ENCODE measurements at places on chromosomes 3 and 15.

GRCh38 chr3:107239703-107240102 lies 137.5 kb upstream of the CCDC54 start:
- DNase-seq = no peak

DNA sequence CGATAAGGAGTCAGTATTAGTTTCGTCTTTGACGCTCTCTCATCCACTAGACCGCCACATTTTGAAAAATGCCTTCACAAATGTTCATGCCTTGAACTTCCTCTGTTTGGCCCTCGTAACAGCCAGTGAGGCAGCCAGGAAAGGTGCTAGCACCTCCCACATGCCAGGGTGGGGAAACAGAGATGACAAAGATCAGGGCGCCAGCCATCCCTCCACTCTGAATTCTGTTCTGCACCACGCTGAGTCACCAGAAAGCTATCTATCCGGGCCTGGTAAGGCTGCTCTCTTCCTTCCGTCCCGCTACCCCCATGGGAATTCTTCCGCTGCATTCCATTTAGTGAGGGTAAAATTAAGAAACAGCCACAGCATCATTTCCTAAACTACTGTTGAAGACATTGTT lies 31.3 kb upstream of the BCL2L10 start:
- DNase-seq = no peak

- DNase-seq = no peak
Measured at GRCh38 chr3:39501968-39502837, 34.7 kb downstream of the MOBP start.

- DNase-seq = no peak
Measured at GRCh38 chr15:88803241-88803919, at the start of gene ACAN. ACAN (plus strand) TSS chr15:88803436; CDS start chr15:88836207, 32,771 bp downstream.

GRCh38 chr3:64575211-64575844 lies 112.5 kb downstream of the ADAMTS9 start:
- no peak for DNase-seq

DNA sequence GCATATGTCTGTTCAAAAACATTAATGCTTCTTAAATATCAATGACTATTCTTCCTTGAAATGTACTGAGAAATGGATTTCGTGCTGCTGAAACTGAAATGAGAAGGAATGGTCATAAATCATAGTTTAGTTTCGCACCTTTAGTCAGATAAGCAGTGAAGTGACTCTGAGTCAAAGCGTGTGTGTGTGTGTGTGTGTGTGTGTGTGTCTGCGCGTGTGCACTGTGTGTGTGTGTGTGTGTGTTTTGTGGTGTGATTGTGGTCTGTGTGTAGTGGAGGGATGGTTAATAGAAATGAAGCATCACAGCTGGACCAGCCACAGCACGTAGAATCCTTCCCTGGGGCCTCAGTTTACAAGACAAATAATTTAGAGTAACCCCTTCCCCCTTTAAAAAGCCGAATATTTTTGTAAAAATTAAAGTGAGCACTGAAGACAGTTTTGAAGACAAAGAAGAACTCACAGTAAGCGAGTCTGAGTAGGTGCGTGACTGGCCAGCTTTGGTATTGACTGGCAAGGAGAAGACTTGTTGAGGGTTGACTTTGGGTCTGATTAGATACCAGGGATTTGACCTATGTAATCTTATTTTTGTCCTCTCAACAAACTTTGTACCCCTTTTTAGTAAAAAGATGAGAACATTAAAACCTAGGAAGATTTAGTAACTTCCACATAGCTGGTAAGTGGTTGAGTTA lies 202.0 kb upstream of the IL12A start:
- DNase-seq = no peak

GRCh38 chr15:89790206-89790605 lies 14.1 kb downstream of the MESP2 start:
- DNase-seq = no peak

GRCh38 chr15:27668471-27669220 lies 430.5 kb downstream of the OCA2 start:
- no peak for DNase-seq

DNA sequence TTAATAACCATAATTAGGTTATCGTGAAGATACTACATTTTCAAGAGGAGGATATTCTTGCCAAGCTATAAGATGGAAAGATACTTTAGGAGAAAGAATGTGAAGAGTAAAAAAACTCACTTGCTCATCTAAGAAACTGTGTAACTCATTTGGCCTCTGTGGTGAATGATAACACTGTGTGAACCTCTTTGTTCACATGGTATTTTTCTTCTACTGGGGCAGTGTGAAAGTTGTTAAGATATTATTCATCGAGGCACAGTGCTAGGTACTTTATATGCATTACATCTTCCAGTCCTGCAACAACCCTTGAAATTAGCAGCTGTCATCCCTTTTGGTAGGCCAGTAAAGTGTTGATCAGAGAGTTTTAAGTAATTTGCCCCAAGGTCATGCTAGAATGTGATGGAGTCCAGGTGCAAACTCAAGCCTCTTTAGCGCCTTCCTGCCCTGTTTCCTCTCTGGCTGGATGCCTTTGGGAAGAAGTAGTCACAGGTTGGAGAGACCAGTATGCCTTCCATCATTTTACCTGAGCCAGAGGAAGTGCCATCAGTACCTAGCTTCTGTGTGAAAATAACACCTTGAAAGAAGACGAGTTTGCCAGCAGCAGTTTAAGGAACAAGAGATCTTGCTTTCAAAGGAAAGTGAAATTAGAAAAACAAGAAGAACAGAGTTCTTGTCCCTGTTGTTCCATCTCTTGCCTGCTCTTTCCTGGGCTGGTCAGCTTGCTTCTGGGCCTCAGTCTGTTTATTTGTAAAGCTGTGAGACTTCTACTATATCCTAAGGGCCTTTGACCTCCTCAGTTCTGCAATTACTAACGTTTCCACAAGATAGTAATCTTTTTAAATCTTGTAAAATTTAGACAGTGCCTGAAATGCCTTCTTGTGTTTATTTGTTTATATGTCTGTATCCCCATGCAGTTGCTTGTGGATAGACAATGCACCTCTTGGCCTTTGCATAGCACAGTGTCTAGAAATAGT lies 179.3 kb downstream of the FNDC3B start:
- no peak for DNase-seq

DNA sequence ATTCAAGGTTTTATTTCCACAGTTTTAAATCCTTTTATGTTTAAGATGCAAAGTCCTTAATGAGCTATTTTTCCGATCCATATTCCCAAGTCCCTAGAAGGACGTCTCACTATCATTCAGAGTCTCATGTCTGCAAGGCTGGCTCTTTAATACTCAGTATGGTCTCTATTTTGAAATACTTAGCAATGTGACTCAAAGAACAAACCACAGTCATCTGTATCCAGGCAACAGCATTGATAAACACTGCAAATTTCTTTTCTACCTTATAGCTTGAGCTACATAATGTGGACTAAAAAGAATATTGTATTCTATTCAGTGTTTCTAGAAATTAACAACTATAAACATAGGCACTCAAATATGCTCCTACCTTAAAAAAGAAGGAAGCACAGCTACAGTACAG lies 588.3 kb upstream of the NAALADL2 start:
- DNase-seq = no peak

GRCh38 chr3:3907023-3907422 lies 107.8 kb downstream of the LRRN1 start:
- DNase-seq = no peak

- no peak for DNase-seq
Measured at GRCh38 chr3:60316121-60316797, 935.0 kb downstream of the FHIT start.

DNA sequence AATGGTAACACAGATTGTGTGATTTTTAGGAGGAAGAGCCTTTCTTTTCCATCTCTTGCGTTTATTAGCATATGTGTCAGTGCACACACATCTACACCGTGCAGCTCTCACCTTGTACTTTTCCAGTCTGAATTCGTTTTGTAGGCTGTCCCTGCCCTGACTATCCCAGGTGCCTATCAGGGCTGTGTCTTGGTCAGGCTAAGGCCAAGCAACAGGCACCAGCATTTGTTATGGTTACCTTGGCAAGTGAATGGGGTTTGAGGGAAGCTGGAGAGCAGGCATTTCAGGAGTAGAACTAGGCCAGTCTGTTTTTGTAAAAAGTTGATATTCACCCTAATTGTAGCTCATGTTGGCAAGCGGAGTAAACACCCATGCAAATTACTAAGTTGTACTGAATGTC lies 489.5 kb upstream of the TPRG1 start:
- no peak for DNase-seq

DNA sequence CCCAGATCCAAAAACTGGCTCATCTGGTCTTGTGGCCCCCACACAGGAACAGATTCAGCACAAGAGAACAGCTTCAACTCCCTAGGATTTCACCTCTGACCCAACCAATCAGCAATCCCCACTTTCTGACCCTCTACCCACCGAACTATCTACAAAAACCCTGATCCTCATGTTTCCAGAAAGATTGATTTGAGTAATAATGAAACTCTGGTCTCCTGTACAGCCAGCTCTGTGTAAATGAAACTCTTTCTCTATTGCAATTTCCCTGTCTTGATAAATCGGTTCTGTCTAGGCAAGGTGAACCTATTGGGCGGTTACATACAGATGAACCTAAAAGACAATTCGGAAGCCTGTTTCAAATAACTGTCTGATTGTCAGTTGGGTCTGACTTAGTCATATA lies 847.6 kb upstream of the ALCAM start:
- DNase-seq = no peak

DNA sequence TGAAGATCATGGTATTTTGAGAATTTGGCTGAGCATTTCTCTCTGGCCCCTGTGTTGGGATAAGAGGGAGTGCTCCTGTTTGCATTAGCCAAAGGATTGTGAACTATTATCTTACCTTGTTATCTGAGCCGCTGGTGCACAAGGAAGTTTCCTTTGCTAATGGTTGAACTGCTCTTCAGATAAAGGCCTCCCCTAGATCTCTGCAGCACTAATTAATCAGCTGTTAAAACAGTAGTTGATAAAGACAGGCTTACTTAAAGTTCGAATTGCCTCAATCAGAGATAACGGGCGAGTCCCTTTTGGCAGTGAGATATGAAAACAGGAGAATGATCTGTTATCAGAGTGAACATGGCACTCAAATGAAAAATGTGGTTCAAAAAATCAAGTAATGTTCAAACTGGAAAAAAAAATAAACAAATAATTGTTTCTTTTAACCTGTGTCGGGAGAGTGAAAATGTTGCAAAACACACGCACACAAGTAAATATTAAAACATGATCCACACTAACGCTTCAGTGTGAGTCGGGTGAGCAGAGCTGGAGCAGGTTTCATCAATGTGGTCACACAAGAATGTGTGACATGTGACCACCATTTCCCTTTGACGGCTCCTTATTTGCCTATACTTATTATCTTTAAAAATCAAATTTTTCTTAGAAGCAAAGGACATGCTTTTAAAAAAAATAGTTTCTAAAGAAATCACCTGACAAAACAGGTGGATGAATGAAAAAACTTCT lies 469.1 kb downstream of the SOX2 start:
- DNase-seq = no peak

DNA sequence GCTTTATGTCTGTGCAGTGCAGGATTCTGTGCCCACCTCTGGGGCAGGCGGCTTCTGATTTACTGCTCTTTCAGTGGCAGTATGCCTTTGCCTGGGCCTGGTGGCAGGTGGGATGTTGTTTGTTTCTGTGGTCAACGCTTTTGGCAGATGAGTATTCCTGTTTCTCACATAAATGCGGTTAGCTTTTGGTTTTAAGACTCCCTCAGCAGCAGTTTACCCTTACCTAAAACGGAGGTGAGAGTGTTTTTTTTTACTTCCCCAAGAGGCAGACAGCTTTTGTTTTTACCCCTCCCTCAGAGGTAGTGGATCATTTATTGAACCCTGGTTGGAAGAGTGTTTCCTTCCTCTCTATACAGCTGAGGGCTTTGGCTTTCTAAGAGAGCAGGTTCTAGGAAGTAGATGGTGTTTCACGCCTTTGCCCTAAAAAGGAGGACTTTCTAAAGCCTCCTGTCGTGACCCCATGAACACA lies 134.1 kb upstream of the PLSCR5 start:
- no peak for DNase-seq

GRCh38 chr3:41608347-41608746 lies 353.6 kb downstream of the ULK4 start:
- DNase-seq = no peak

DNA sequence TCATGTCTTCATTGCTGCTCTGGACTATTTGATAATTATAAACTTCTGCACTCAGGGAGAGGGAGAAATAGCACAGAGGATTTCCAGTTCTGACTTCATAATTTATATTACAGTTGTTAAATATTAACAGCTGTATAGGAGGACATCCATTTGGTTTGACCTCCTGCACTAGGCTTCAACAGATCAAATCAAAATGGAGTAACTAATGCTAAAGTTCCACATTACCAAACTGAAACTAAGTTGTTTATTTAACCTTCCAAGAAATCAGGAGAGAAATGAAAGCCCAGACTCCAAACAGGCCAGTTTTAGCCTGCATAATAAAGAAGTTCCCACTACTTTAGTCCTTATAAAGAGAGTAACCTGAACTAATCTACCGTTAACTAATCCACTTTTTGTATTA lies 4.6 kb downstream of the PLSCR2 start:
- DNase-seq = no peak

DNA sequence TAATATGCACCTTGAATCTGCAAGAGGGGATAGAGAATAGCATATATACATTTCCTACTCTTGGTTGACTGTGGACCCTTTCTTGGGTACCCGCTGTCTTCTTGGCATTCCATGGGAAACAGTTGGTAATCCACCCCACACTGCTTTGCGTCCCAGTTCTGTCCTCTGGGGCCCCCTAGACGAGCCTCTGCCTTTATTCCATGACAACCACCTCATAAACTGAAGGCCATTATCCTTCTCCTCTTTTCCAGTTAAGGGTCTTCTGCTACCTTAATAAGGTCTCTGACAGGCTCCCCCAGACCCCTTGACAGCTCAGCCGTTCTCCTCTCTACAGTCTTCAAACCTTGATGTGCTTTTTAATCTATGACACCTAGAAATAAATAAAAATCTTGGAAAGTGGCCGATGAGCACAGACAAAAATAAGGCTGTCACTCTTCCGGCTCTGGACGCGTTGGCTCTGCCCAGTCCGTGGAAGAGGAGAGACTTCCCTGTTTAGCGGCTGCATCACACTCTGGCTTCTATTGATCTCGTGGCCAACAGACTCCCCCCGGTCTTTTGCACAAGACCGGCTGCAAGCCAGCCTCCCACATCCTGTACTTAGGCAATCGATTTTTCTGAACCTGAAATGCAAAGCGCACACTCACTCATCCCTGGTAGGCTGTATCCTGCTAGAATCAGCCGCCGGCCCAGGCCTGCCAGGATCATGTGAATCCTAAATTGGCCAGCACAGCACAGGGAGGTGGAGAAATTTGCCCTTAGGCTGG lies 251.0 kb upstream of the TLE3 start:
- DNase-seq = no peak

GRCh38 chr3:116809208-116809607 lies 99.6 kb downstream of the TUSC7 start:
- no peak for DNase-seq

DNA sequence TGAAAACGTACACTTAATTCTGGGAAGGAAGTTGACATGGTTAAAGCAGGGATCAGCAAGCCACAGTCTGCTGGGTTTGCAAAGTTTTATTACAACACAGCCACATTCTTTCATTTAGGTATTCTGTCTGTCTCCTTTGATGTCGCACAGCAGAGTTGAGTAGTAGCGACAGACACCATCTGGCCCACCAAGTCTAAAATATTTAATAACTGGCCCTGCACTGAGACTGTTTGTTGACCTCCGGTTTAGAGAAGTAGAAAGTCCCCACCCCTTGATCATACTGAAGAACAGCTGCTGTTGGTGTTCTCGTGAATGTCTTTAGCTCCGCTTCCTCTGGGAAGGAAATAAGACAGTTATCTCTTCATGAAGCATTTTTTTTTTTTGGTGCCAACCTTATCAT lies 66.2 kb downstream of the MCTP2 start:
- DNase-seq = no peak

Measured in activated T-cell treated with anti-CD3 and anti-CD28 coated beads, Interleukin-2, amount 50 U/mL, for 4 hours (primary cell).